Hypothalamus (tissue), 51 donors: ENCODE measurements at places on chromosomes 2 and 18.

GRCh38 chr2:11515490-11515981 is 18.3 kb upstream of the GREB1 start:
- DNase-seq, result no peak

- DNase-seq, result no peak
Observed at GRCh38 chr2:98040331-98040939, 44.7 kb upstream of the TMEM131 start.

- no peak for DNase-seq
Observed at GRCh38 chr2:199923924-199924323, 12.8 kb downstream of the C2orf69 start.

- DNase-seq, result no peak
Observed at GRCh38 chr2:33013684-33014110, 66.9 kb downstream of the LTBP1 start.

DNA sequence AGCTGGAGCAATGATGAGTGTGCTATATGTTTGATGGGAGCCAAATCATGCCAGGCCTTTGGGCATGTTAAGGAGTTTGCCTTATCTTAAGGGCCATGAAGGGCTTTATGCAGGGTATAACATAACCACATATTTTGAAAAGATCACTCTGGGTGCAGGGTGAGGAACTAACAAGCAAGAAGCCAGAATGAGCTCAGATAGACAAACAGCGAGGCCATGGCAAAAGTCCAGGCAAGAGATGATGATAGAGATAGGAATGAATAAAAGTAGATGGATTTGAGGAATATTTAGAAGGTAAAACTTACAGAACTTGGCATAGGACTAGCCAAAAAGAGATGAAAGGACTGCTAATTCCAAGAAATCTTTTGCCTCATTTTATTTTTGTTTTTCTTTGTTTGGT is 6.7 kb downstream of the GALNT3 start:
- no peak for DNase-seq

- DNase-seq, result no peak
Observed at GRCh38 chr18:61047794-61048193, 285.4 kb upstream of the CDH20 start.

DNA sequence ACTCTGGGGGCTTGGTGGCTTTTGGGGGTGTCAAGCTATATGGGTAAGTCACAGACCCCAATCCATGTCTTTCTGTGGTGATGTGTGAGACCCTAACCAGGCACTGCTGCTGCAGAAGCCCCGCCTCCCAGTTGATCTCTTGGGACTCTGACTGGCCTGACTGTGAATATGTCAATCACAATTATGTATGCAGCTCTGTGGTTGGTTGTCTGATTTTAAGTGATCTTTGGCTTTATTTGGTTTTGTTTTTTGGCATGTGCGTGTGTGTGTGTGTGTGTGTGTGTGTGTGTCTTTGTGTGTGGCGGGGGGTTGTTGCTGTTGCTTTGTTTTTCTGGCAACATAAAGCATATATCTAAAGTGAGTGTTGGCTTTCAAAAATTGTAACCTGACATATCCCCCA is 78.5 kb upstream of the GLS start:
- no peak for DNase-seq

DNA sequence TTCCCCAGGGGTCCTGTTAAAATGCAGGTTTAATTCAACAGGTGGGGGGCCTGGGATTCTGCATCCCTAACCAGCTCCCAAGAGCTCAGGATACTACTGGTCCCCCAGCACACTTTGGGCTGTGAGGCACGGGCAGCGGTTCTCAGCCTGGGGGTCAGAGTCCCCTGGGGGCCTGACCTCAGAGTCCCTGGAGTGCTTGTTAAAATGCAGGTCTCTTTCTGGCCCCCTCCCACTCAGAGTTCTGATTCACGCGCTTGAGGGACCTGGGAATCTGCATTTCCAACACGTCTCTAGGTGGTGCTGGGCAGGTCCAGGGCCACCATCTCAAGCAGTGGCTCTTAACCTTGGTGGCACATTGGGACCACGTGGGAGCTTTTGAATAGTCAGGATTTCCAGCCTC is 2.8 kb upstream of the OTOS start:
- DNase-seq, result no peak

DNA sequence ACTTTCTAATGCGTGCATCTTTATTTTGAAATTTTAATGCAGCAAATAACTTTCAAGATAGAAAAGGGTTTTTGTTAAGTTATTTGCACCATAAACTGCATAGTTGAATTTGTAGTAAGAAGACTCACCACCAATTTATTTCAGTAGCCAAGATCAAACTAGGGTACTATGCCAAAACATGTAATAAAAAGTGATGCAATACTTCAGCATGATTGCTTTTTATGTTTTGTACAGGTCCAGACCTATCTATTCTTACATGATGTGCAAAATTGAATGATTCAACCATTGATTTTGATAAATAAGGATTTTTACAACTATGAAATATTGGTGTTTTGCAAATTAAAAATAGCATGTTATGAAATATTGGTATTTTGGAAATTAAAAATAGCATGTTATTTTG is 26.7 kb downstream of the AGPS start:
- DNase-seq, result no peak

DNA sequence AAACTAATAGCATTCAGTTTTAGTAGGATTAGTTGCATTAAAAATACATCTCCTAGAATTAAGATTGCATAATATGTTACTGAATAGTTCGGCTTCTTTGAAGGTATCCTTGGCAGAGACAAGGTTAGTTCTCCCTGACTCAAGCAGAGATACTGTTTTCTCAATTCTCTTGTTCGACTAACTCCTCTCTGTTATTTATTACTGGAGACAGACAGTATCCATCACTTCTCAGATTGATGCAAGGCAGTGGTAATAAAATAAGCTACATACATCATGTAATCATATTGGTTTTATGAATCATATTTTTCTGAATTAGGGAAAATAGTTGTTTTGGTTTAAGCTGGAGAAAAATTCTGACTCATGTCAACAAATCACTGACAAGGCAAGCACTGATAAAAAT is 134.8 kb downstream of the SLC8A1 start:
- DNase-seq, result no peak

DNA sequence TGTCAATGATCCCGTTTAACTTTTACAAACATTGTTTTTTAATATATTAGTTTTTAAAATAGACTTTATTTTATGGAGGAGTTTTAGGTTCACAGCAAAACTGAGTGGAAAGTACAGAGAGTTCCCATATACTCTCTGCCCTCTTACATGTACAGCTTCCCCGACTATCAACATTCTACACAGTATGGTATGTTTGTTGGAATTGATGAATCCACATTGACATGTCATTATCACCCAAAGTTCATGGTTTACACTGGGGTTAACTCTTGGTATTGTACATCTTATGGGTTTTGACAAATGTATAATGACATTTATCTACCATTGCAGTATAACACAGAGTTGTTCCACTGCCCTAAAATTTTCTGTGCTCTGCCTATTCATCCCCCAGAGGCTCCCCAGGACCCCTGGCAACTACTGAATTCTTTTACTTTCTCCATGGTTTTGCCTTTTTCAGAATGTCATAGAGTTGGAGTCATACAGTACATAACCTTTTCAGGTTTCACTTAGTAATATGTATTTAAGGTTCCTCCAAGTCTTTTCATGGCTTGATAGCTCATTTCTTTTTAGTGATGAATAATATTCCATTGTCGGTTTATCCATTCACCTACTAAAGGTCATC is 5.5 kb downstream of the APLF start:
- DNase-seq, result no peak

GRCh38 chr2:192194265-192194865 is 368 bp downstream of the TMEFF2 start:
- DNase-seq, result no peak

- no peak for DNase-seq
Observed at GRCh38 chr18:58640428-58640805, 11.5 kb upstream of the ALPK2 start.

- DNase-seq, result no peak
Observed at GRCh38 chr2:54271843-54272627, 16.0 kb upstream of the TSPYL6 start.

- no peak for DNase-seq
Observed at GRCh38 chr2:167965907-167966761, 281.3 kb downstream of the STK39 start.

- DNase-seq, result no peak
Observed at GRCh38 chr2:5074733-5075132, 617.5 kb upstream of the SOX11 start.

GRCh38 chr2:98293030-98293429 is 53.2 kb upstream of the CNGA3 start:
- no peak for DNase-seq

DNA sequence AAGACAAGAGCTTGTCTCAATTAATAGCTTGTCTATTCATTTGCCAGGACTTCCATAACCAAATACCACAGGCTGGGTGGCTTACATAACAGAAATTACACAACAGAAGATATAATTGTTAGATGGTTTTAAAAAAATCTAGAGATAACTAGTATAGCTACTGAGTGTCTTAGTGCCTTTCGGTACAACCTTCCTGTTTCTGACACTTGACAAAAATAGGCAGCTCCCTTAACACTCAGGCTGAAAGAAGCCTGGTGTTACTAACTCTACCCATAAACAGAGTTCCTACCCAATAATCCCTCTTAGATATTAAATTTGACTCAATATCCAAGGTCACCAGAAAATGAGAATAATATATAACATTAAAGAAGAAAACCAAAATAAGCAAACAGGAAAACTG is 129.7 kb downstream of the BARD1 start:
- no peak for DNase-seq

- no peak for DNase-seq
Observed at GRCh38 chr2:62407838-62408237, 98.2 kb downstream of the TMEM17 start.

GRCh38 chr2:149586898-149587219 is 716 bp downstream of the MMADHC start:
- DNase-seq, result no peak

- peak; percentile 37 for DNase-seq
Observed at GRCh38 chr2:199985625-199986207, 30.3 kb downstream of the MAIP1 start.

DNA sequence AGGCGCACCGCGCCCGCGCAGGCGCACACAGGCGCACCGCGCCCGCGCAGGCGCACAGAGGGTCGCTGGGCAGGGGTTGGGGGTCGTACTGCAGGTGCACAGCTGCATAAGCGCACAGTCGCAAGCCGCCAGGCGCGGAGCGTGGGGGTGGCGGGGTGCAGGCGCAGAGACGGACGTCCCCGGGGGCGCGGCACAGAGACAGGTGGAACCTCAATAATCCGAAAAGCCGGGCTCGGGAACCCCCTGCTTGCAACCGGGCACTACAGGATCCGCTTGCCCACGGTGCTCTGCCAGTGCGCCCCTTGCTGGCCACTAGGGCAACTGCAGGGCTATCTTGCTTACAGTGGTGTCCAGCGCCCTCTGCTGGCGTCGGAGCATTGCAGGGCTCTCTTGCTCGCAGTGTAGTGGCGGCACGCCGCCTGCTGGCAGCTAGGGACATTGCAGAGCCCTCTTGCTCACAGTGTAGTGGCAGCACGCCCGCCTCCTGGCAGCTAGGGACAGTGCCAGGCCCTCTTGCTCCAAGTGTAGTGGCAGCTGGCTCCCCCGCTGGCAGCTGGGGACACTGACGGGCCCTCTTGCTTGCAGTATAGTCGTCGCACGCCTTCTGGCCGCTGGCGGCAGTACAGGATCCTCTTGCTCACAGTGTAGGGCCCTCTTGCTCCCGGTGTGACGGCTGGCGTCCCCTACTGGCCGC is 34.9 kb downstream of the FAM110C start:
- DNase-seq, result no peak

GRCh38 chr2:60385648-60386047 is 167.8 kb downstream of the BCL11A start:
- no peak for DNase-seq

GRCh38 chr2:144975881-144976280 is 456.0 kb upstream of the ZEB2 start:
- no peak for DNase-seq

- no peak for DNase-seq
Observed at GRCh38 chr18:30328839-30329238, 713.7 kb downstream of the DSC3 start.

DNA sequence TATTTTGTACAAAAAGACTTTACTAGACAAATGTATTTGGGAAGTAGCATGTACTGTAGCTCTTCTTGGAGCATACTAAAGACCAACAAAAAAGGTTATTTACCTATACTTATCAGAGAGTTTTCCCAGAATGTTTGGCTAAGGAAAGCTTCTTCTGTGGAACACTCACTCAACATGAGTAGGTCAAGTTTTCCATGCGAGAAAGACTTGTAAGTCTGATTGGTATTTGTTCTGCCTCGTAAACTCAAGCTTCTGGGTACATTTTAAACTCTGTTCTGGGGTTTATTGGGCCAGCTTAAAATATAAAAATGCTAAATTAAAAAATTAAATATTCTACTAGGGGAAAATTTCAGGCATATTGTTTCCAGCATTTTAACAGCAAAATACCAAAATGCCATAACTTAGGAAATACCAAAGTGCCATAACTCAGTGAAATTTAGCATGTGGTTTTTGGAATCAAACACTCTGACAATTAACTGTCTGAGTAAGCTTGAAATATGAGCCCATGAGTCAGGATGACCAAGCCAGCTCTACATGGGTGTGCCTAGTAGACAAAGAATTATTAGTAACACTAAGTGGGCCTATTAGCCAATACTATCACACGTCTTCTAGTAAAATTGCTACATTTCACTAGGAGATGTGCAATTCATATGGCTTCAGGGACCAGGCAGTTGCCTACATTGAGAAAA is 47.3 kb upstream of the SERPINE2 start:
- DNase-seq, result no peak

- DNase-seq, result no peak
Observed at GRCh38 chr18:24584813-24585212, 124.4 kb downstream of the HRH4 start.

DNA sequence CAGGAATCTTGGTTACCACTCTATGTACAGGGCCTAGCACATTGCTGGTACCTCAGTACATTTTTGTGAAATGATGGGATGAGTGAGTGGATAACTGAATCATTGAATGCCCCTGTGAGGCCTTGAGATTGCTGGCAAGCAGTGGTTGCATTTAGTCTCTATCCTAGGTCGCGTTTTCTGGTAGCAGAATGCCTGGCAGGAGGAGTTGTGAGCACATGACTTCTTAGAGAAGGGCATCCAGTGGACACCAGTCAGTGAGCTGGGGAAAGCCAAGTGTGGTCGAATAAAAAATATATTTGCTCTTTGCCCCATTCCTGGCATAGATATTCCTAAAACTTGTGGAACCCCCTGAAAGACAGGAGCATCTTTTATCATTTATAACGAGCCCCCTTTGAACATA is 61.8 kb upstream of the SMAD2 start:
- DNase-seq, result no peak
